ENCODE measurements at places on chromosomes 1 and 21.

GRCh38 chr1:175234639-175235038 is 42.1 kb upstream of the KIAA0040 start:
- DNase-seq = no peak

- DNase-seq = no peak
Observed at GRCh38 chr1:12383001-12383400, 153.2 kb downstream of the VPS13D start.

- no peak for DNase-seq
Observed at GRCh38 chr1:34140011-34140676, 24.9 kb downstream of the CSMD2 start.

- no peak for DNase-seq
Observed at GRCh38 chr1:109225308-109225707, 11.6 kb downstream of the SARS1 start.

DNA sequence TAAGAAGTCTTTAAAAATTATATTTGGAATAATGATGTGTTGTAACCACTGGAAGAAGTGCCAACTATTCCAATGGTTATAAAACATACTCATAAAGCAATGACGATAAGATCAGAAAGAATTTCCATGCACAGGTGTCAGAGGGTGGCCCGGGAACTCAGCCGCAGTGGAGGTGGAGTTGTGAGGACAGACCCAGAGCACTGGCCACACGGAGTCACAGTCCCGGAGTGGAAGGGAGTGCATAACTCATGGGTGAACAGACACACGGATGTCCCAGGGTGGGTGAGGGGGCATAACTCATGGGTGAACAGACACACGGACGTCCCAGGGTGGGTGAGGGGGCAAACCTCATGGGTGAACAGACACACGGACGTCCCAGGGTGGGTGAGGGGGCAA is 2.5 kb downstream of the KRTAP10-4 start:
- no peak for DNase-seq
